ENCODE measurements at places on chromosomes 6 and 20.
A peak's percentile ranks its signal among the peaks of the same experiment; 100 is the strongest.

DNA sequence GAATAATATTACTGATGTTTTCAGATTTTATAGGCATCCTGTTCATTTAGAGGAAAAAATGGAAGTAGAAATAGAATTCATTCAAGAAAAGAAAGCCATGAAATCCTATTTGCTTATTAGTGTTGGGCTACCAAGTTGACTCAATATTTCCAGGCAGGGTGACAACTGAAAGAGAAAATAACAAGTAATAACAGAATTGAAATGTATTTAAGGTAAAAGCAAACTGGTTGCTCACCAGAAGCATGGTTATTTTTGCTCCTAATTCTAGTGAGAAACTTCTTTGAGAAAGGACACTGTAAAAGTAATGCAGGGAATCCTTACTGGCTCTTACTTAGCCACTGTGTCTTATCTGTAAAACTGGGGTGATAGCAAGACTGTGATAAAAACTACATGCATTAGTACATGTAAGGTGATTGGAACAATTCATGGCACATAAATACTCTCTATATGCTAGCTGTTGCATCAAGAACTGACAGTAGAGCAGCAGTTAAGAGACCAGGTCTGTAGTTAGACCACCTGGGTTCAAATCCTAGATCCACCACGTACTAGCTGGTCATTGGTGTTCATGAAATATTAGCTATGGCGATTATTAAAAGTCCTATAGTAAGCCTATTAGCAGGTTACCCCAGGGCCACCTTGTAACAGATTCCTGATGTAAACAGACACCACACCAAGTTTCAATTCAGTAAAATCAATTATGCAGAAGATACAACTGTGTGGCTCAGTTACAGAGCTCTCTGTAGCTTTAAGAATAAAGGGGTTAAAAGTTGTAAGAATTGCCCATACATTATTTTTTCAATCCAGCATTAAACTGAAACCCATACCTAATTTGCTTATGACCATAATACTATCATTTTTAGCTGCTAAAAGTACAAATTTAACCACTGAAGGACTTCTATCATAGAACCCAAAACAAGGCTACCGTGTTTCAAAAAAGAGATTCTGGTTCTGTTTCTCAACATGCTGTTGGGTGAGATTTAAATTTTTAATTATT, 159.2 kb upstream of the COL21A1 start:
- no peak for DNase-seq

GRCh38 chr20:30811885-30812671, 445.4 kb upstream of the DEFB115 start:
- peak; percentile 37 for DNase-seq

GRCh38 chr6:137957471-137957870, 90.4 kb downstream of the TNFAIP3 start:
- no peak for DNase-seq

DNA sequence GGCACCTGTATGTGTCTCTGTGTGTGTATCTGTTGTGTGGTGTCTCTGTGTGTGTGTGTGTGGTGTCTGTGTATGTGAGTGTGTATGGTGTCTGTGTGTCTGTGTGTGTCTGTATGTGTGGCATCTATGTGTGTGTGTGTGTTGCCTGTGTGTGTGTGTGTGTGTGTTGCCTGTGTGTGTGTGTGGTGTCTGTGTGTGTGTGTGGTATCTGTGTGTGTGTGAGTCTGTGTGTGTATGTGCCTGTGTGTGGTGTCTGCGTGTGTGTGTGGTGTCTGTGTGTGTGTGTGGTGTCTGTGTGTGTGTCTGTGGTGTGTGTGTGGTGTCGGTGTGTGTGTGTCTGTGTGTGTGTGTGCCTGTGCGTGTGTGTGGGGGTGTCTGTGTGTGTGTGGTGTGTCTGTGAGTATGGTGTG, 31.7 kb upstream of the VEGFA start:
- no peak for DNase-seq

GRCh38 chr6:89270951-89271721, 44.0 kb downstream of the GABRR2 start:
- no peak for DNase-seq

- no peak for DNase-seq
These were observed 223.8 kb downstream of the HAO1 start for GRCh38 chr20:7716286-7716972.

DNA sequence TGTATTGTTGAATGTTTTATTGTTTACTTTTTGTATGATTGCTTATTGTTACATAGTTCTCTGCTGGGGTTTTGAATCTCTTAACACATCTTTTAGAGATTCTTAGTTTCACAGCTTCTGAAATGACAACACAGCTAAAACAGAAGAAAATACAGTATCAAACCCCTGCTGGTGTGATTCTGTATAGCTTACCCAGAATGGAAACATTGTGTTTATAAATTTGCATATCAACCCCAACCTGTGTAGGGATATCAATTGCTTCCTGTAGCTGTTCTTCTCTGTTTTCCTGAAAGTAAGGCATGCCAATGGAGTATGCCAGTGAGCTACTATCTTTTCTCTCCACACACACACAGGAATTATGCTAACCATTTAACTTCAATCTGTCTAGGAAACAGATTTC, 64.3 kb upstream of the ID4 start:
- no peak for DNase-seq

DNA sequence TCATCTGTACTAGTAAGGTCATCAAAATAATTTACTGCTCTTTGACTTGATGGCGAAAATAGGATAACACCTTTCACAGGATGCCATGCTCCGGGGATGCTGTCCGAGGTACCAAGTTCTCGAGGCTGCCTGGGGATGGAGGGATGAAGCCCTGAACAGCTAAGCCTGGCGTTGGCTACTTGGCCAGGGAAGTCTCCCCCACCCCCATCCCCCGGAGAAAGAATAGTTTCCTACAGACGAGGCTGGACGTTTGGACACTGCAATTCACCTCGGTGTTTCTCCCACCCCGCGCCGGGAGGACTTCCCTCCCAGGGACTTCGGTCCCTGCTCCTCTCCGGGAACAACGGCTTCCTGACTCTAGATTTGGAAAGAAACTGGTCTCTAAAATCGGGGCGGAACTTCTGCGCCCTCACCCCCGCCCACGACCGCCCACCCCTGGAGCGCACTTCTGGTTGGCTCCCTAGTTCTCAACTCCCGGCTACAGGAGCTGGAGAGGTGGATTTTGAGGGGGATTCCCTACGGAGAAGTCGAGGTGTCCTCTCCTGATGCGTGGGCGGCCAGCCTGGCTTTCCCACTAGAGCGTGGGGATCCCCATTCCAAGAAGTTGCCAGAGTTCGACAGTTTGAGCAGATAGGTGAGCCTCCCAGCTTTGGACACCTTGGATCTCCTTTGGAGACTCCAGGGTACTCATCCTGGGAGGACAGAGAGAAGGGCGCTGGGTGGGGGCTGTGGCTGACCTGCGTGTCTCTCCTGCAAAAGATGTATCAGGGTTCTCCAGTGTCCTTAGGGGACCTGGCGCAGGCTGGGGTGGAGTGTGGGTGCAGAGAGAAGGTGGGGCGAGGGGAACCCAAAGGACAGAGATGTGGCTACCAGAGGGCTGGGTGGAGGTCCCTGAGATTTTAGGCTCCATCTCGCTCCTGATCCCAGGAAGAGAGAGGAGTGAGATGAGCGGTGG, 1.1 kb downstream of the PCSK2 start:
- DNase-seq: no peak

GRCh38 chr6:19803331-19804204, 33.6 kb upstream of the ID4 start:
- no peak for DNase-seq

DNA sequence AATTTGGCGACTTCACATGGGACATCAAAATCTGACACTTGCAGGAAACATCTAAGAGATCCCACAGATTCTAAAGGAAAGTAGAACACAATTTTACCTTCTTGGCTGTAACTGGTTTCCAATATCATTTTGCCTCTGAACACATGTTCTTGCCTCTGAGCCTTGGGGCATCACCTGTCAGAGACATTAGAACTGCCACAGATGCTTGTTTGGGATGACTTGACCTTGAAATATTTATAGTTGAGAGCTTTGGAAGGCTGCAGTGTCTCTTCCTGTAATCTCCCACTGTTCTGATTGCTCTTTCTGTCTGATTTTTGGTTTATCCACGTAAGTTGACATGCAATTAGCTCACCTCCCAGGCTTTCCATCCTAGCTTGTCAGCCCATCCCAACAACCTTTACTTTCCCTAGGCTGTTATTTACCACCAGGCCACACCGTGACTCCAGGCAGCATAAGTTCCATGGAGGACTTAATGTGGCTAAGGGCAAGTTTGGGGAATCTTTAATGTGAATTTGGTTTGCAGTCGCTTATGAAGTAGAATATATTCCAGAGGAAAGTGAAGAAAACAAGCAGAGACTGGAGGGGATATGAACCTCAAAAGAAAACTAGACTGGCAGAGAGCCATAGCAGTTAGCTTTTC, 256.5 kb upstream of the RIN2 start:
- no peak for DNase-seq

DNA sequence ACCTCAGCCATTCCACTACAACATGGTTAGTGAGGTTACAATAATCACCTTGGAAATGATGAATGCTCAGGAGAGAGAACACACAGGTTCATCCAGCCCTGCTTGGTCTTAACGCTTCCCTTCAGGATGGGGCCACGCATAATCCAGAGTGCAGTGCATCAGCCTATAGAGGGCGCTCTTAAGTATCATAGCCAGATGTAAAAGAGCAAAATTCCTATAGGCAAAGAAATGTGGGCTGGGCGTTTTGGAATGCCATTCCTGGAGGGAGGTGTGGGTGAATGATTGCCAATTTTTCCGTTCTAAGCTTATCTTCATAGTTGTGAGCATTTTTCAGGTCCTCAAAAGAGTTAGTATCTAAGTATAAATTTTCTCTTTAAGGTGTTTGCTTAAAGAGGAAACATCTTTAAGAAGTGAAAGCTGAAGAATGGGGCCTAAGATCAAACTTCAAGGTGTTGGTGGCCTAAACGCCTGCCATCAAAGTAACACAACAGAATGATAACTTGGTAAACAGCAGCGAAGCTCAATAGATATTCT, 1.8 kb downstream of the RIPOR2 start:
- DNase-seq: no peak

GRCh38 chr6:24322924-24323323, 34.9 kb downstream of the DCDC2 start:
- DNase-seq: no peak

DNA sequence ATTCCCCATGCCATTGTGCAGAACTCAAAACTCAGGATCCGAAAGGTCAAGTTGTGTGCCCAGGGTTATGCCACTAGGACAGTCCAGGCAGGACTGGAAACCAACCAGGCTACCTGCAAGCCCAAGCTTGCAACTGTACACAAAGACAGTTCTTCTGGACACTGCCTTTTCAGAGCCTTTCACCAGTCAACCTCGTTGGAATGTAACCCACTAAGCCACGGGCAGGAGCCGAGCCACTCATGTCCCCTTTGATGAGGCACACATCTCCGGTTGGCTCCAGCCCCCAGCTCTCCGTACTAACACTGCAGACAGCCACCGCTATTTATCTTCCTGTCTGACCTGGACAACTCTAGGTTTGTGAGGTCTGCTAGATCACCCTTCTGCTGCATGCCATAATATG, 62.5 kb downstream of the BMP7 start:
- no peak for DNase-seq

DNA sequence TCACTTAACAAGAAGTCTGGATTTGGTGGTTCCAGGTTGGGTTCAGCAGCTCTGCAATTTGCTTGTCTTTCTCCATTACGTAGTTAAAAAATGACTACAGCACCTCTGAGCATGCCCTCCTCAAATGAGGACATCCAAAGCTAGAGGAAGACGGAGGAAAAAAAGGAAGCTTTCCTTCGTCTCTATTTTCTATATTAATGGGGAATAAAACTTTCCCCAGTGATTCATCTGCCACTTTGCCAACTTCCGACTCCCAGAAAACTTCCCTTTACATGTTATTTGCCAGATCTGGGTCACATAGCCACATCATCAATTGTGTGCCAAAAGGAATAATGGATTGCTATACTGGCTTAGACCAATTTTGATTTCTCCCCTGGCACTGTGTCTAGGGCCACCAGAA, 69.5 kb downstream of the ZFAND3 start:
- DNase-seq: no peak

DNA sequence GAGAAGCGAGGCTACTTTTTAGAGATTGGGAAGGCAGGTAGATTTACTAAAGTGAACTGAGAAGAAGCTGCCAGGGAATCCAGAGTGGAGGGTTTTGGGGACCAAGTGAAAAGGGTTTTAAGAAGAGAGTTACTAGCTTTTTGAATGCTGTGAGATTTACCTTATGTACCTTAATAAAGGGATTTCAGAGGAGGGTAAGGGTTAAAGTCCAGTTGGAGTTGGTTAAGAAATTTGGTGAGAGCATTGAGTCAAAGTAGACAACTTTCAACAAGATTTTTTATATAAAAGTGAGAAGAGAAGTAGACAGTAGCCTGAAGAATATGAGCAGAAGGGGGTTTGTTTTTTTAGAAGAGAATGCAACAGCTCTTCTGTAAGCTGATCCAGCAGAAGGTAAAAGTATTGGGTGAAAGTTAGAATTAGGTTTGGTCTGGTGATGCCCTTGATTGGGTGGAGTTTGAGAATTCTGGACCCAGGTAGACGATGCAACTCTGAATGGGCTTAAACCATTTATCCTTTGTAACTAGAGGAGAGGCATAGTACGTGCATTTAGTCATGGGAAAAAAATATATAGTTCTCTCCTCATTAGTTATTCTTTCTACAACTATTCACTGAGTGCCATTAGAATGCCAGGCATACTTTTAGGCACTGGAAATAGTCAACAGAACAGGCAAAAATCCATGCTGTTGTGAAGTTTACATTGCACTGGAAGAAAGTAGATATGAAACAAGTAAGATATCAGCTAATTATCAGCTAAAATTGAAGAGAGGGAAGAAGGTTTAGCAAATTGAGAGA, 44.8 kb downstream of the ATRN start:
- no peak for DNase-seq

GRCh38 chr20:36421641-36422040, 115.5 kb downstream of the DLGAP4 start:
- no peak for DNase-seq

GRCh38 chr6:127483399-127484055, 24.3 kb upstream of the KIAA0408 start:
- DNase-seq: no peak

DNA sequence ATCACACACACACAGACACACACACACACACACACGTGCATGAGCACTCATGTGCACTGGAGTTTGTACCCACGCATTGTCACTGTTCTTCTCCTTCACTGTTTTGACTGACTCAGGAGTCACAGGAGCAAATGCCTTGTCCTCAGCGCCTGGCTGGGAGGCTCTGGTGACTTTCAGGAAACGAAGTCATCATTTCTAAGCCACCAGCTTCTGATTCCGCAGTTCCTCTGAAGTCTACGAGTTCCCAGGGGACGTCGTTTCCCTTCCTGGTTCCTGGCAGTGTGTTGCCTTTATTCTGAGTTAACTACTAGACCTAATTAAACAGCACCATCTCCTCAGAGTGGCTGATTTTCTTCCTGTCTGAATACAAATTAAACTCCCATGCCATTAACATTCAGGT, 82.2 kb upstream of the PMEPA1 start:
- DNase-seq: no peak

- DNase-seq: no peak
These were observed 175.2 kb downstream of the KHDC1L start for GRCh38 chr6:73049971-73050594.

DNA sequence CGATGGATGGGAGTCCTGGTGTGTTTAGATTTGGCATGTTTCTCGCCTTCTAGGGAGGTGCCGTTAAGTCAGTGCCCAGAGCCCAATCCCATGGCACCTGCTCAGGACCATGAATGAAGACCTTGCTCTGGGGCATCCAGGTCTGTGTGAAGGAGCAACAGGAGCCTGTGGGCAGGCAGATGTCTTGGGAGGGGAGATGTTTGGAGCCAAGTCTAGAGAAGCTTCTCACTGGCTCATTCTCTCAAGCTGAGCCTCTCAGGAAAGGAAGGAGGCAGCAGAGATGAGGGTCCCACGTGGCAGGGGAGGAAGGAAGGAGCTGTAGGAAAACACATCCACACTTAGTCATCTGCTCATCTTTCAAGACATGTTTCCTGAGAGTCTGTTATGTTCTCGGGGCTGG, 9.5 kb upstream of the SIRPB1 start:
- no peak for DNase-seq

Data from frontal cortex (tissue), 4 donors.